ENCODE measurements at places on chromosomes 1 and 21.

- no peak for DNase-seq
These were observed 44.3 kb downstream of the SCCPDH start for GRCh38 chr1:246768403-246769020.

DNA sequence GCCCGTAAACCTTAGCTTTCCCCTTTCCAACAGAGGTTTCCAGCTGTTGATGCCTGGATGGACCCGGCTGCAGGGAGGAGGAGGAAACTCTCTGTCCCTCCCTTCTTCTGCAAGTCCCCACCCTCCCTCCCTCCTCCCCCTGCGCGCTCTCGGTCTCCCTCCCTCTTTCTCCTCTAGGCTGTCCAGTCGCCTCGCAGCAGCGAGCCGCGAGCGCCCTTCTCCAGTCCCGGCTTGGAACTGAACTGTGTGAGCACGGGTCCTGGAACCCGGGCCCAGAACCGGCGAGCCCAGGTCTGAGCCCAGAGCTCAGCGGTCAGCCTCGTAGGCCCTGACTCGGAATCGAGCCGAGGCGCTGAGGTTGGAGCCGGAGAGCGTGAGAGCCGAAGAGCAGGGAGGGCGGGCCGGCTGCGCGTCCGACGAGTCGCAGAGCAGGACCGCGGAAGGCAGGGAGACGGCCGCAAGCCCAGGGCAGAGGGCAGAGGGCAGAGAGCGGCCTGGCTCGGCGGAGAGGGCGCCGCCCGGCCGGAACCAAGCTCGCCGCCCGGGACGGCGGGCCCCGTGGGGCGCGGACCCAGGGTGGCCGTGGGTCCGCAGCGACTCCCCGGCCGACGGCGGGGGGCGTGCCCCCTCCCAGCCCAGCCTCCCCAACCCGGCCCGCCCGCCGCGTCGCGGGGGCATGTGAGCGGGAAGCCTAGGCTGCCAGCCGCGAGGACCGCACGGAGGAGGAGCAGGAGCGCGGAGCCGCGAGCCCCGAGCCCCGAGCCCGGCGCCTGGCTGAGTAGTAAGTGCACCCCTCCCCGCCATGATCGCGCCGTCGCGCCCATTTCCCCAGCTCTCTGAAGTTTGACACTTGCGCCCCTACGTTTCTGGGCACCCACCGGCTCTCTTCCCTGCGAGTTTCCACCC lies at the start of gene SOX13:
SOX13 (plus strand) TSS at position 185 of the 906 bp plus-strand sequence. CDS start 39,801 bp downstream, outside the sequence.
- peak; percentile 74 for DNase-seq

DNA sequence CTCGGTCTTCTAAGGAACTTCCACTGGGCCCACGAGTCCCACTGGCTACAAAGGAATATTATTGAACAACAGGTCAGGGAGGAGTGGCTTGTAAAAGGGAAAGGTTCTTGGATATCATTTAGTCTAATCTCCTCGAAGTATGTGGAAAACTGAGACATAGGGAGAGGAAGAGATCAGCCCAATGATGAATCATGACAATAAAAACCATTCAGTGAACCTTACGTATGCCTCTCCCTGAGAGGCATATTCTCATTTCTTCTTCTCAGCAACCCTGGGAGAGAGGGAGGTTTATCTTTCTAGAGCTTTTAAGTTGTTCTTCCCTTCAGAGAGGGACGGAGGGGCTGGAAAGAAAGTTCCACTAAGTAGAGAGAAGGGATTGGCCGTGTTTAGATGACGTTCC lies 5.3 kb upstream of the MOB3C start:
- DNase-seq: no peak

DNA sequence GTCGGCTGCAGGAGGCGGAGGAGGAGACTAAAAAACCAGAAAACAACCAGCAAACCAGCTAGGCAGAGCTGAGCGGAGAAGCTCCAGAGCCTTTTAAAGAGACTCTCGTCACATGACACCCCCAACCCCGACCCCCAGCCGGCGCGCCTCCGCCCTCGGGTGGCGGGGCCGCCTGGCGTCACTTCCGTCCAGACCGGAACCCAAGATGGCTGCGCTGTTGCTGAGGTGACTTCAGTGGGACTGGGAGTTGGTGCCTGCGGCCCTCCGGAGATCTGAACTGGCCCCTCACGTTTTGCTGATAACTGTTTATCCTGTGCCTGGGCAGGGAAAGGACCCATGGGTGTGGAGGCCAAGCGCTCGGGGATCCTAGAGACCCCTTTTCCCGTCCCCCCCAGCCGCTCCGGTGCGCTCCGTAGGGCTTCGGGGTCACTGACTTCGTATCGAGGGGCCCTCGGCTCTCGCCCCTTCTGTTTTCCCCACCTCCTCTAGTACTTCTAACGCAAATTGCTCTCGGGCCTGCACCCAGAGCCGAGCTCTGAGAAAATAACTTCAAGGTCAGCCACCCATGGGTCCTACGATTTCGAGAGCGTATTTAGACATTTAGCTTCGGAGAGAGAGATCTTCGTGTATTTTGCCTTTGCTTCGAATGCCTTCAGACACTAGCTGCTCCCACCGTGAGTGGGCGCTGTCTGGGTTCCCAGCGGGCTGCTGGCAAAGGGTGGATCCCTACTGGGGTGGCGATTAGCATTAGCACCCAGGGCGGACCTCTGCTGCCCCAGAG lies at the start of gene SDHC:
SDHC (plus strand) TSS at position 181 of the 781 bp plus-strand sequence; CDS start at position 206, 25 bp downstream.
- DNase-seq: peak; percentile 79

DNA sequence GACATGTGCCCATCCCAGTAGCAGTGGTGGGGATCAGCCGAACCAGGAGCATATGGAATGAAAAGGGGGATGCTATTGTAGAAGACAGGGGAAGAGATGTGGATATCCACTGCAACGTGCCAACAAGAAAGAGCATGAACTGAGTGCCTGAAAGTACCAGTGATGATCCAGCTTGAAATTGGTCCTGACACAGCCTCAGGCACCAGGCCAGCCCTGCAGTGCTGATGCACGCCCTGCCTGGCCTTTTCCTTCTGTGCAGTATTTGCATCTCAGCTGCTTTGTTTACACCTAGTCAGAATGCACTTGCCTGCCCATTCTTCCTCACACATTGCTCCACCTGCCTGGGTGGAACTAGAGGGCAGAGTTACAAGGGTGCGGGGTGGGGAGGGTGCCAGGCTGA lies 50.3 kb upstream of the ARTN start:
- DNase-seq: no peak

DNA sequence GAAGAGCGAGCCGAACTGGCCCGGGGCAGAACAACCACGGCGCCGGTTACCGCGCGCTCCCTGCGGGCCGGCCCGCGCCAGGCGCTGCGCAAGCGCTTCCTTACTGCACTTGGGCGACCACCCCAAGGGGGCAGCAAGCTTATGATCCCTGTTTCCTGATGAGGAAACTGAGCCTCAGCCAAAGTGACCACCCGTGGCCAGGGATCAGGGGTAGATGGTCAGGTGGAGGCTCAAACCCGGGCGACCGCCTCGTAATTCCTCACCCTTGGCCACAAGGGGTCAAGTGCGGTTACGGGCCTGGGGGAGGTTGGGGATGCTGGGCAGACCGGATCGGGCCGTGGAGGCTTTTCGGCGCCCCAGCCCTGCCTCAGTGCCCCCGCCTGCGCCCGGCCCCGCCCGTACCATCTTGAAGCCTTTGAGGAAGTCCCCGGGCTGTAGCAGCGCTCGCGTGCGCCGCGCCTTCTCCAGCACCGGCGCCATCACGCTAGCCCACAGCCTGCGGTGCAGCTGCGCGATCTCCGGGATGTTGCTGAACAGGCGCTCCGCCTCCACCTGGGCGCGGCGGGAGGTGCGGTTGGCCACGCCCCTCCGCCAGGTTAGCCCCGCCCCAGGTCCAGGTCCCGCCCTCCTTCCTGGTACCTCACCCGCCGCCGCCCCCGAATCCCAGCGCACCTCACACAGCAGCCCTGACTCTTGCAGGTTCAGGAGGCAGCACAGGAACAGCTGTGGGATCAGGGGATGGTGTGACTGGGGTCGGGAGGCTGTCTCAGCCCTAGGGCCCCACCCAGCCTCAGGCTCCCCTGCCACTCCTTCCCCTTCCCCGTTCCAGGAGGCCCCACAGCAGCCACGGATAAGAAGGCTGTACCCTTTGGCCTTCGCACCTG lies 5.4 kb upstream of the TNFRSF25 start:
- no peak for DNase-seq

DNA sequence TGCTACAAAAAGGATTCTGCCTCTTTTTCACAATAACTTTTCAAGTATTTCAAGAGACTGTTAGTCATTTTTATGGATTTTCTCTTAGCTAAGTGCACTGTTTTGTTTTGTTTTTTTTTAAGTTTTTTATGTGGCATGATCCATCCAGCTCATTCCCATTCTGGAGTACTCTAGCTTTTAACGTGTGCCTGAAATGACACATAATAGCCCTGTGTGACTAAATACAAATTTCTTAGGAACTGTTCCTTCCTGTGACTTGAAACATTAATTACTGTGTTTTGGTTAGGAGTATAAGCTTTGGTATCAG lies 143.9 kb downstream of the HS2ST1 start:
- no peak for DNase-seq

- no peak for DNase-seq
These were observed 10.7 kb downstream of the LRRC47 start for GRCh38 chr1:3785456-3786157.

DNA sequence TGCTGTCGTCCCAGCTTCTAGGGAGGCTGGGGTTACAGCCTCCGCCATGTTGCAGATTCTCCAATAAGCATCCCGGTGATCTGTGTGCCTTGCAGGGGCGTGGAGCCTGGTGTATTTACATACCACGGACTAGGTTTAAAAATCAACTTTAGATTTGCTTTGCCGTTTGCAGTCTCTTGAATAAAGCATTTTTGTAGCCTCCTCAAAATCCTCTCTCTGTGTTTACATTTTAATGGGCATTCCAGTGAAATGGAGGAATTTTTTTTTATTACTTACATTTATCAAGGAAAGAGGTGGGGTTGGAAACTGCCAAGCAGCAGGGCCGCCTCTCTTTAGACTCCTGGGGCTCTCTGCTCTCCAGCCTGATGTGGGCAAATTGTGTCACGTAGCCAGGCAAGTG lies 437.5 kb upstream of the VAMP3 start:
- DNase-seq: no peak

DNA sequence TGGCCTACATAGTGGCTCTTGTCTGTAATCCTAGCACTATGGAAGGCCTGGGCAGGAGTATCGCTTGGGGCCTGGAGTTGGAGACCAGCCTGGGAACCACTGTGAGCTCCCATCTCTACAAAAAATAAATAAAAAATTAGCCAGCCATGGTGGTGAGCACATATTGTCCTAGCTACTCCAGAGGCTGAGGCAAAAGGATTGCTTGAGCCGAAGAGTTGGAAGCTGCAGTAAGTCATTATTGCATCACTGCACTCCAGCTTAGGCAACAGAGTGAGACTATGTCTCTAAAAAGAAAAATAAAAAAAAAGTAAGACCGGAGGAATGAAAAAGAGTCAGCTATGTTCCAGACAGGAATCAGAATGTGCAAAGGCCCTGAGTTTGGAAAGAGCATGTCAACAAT lies 115.3 kb downstream of the CYYR1 start:
- no peak for DNase-seq

Measured in substantia nigra (tissue), 51 donors.